Neural progenitor cell (in vitro differentiated cells): ENCODE measurements at places on chromosomes 5 and 9.

GRCh38 chr5:322281-322941 is 897 bp downstream of the AHRR start:
- DNase-seq = no peak
- no peak overlapping the region for H3K27ac ChIP-seq
- peaks cover 4% of the 10 kb centered on the region for H3K4me1 ChIP-seq

DNA sequence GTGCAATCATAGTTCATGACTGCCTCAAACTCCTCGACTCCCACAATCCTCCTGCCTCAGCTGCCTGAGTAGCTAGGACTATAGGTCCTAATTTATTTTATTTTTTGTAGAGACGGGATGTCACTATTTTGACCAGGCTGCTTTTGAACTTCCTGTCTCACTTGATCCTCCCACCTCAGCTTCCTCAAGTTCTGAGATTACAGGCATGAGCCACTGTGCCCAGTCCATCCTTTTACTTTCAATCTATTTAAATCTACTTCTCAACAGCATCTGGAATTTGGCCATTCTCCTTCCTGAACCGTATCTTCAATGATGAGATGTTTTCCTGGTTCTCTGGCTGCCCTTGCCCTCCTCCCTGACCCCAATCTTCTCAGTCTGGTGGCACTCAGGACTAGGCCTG is 12.2 kb upstream of the GRIN1 start:
- H3K36me3 ChIP-seq = no peaks in the 10 kb centered on the region
- no peak overlapping the region for H3K27ac ChIP-seq
- no peak overlapping the region for H3K4me3 ChIP-seq

- no peak overlapping the region for H3K4me3 ChIP-seq
- H3K27ac ChIP-seq = no peak overlapping the region
- H3K27me3 ChIP-seq = no peaks in the 10 kb centered on the region
- DNase-seq = no peak
Measured at GRCh38 chr9:89358376-89358916, 40.1 kb downstream of the SECISBP2 start.

DNA sequence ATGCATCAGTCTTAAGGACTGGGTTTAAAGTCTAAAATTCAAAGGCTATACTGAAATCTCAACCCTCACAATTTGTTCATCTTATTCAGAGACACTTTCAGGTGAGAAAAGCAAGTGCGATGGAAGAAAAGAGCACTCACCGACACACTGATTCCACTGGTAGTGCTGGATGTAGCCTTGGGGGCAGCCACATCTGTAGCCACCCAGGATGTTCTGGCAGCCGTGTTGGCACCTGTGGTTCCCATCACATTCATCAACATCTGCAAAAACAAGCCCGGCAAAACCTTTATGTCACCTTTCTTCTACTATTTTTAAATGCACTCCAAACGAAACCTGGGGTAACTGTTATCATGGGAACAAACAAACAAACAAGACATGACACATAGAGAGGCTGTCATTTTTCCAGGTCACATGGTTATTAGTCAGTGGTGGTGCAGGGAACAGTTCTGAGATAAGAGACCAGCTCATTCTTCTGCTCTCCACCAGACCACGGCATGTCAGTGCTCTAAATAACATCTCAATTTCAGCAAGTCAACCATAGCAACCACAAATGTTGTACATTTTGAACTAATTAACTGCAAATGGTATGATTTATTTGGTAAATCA is 188.4 kb downstream of the SLC12A2 start:
- no peaks in the 10 kb centered on the region for H3K27me3 ChIP-seq
- no peaks in the 10 kb centered on the region for H3K4me1 ChIP-seq
- DNase-seq = no peak
- no peak overlapping the region for H3K27ac ChIP-seq
- peaks cover 16% of the 10 kb centered on the region for H3K36me3 ChIP-seq
- H3K4me3 ChIP-seq = no peak overlapping the region

- no peaks in the 10 kb centered on the region for H3K27me3 ChIP-seq
- no peak overlapping the region for H3K4me3 ChIP-seq
Measured at GRCh38 chr5:143968071-143968878, 156.3 kb downstream of the HMHB1 start.
